Stimulated activated CD4-positive, alpha-beta T cell treated with anti-CD3 and anti-CD28 coated beads, TNF-alpha, amount 100 ng/mL, for 24 hours (primary cell): ENCODE measurements at places on chromosomes 3 and 15.

- DNase-seq: no peak
These were observed 590.1 kb downstream of the UNC13C start for GRCh38 chr15:54568381-54568780.

DNA sequence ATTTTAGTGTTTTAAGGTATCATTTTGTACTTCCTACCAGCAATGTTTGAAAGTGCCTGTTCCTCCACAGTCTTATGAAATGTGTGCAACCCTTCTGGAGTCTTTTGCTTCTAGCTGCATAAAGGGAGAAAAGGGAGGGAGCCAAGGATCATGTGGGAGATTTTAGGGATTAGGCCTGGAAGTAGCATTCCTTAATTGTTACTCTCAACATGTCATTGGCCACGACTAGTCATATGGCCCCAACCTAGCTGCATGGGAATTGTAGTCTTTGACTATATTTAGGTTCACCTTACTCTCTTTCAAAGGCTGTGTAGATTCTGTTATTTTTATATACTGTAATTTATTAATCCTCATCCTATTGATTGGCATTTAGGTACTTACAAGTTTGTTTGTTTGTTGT is 14.9 kb downstream of the CRTAP start:
- DNase-seq: no peak

GRCh38 chr3:146280864-146281263 is 30.0 kb upstream of the PLSCR4 start:
- no peak for DNase-seq

- DNase-seq: no peak
These were observed 2.2 kb upstream of the ALPK3 start for GRCh38 chr15:84814916-84815315.

GRCh38 chr3:108947855-108948254 is 5.8 kb downstream of the GUCA1C start:
- DNase-seq: no peak

DNA sequence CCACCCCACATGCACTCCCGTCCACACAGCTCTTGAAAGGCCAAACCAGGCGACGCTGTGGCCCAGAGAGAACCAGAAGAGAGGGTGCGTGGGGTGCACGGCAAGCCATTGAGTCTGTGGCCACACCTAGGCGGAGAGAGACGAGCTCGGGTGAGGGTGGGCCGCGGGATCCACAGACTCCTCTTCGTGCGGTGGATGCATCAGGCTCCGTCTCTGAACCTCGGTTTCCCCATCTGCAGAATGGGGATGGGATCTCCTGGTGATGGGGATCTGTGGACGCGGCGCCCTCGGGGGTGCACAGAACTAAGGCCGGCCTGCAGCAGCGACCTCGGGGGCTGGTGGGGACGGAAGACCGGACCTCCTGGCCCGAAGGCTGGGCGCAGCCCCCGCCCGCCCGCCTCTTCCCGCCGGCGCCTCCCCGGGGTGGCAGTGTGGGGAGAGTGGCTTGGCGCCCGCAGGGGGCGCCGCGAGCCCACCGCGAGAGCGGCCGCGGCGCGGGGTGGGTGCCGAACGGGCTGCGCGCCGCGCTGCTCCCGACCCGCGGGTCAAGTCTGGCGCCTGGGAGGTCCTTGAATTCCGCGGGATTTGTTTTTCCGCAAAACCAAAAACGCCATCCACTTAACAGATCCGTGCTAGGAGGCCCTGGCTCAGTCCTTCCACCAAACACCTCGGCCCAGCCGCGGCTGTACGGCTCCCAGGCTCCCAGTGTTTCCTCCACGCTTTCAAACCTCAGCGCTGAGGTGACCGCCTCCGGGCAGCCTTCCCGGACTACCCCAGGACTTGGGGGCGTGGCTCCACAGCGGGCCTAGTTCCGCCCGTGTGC is 13.2 kb upstream of the ADPGK start:
- DNase-seq: no peak

DNA sequence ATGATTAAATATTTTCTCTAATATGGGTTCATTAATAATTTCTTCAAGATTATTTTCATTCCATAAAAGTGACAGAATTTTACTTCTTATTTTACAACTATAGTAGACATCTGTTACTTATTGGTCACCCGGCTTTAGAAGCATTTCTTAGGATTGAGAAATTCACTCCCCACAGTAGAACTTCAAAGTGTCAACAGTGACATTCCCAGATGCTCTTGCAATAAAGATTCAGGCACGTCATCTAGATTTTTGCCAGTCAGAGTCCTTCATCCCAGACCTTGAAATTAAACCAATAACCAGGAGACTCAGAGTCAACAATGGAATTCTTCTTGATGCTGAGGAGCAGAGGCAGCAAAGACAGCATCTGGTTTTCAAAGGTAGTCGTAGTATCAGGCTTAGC is 190.8 kb downstream of the VGLL3 start:
- DNase-seq: no peak

- DNase-seq: no peak
These were observed 283.9 kb upstream of the LYSMD4 start for GRCh38 chr15:100017140-100017539.

DNA sequence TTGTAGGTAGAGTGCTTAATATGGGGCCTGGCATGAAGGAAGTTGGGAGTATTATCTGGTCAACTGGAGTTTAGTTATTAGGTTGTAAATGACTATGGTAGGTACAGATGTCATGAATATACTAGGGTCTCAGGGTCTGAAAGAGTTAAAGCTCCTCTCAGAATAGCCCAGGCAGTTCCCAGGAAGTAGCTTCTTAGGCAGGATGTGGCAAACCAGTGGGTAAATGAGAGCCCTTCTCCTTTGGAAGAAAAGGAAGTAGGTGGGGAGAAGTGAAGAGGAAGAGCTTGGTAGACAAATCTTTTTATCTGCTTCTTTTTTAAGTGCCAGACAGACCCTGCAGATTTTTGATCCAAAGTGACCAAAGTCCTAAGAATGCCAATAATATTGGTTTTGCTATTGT is 24.5 kb downstream of the MAP2K1 start:
- DNase-seq: no peak
